Activated naive CD8-positive, alpha-beta T cell treated with anti-CD3 and anti-CD28 coated beads, Interleukin-2, amount 50 U/mL, for 24 hours (primary cell): ENCODE measurements at places on chromosomes 3 and 15.

GRCh38 chr3:8737301-8737700, 3.7 kb downstream of the CAV3 start:
- DNase-seq, result no peak

DNA sequence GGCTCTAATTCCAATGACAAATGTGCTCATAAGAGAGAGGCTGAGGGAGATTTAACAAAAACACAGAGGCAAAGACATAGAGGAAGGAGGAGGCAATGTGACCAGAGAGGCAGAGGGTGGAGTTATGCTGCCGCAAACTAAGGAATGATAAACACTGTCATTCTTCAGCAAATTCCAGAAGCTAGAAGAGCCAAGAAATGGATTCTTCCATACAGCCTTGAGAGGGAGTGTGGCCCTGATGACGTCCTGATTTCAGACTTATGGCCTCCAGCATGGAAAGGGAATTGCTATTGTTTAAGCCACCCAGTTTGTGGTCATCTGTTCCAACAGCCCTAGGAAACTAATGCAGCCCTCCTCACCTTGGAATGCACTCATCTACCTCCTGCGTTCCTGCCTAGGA, 30.5 kb downstream of the CD47 start:
- DNase-seq, result no peak

GRCh38 chr15:70091726-70092463, 5.8 kb downstream of the TLE3 start:
- no peak for DNase-seq

GRCh38 chr15:93479715-93480114, 390.7 kb upstream of the RGMA start:
- no peak for DNase-seq

GRCh38 chr3:58084788-58085543, 76.7 kb downstream of the FLNB start:
- DNase-seq, result no peak

DNA sequence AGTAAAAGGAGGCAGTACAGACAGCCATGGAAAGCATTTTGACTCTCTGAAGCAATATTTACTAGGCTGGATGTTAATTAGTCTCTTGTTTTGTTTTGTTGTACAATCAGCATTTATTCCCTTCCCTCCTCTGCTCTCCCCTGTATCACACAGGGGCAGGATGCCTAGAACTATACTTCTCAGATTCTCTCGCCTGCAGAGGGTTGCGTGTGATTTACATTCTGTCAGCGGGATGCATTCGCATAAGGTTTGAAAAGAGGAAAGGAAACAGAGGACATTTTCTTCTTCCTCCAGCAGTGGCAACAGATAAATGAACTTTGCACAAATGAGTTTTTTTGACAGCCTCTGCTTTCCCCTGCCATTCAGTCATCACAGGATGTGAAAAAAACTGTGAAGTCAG, 188.3 kb downstream of the RSL24D1 start:
- no peak for DNase-seq

DNA sequence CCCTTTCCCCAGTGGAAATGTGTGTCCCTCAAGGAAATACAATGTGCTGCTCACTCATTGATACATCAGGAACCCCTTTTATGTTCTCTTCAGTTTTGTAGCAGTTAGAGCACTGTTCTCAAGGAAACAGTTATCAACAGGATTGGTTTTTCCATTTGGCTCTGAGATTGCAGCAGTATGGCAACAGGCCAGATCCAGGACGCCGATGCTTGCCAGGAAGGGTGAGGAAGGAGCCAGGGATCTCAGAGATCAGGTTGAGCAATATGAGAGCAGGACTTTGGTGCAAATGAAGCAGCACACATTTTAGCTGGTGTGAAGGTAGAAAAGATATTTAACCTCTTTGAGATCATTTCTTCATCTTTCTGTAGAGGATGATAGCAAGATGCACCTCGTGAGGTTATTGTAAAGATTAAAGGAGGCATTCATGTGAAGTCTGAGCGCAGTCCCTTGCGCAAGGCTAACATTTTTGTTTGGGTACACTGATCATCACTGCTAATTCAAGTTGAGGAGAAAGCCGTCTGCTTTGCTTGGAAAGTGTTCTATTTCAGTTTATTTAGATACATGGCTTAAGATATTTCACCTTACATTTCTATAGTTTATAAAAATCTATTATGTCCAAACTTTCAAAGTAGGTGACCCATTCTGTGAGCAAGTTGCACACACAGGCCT, 68.5 kb downstream of the KCNH8 start:
- DNase-seq, result no peak

DNA sequence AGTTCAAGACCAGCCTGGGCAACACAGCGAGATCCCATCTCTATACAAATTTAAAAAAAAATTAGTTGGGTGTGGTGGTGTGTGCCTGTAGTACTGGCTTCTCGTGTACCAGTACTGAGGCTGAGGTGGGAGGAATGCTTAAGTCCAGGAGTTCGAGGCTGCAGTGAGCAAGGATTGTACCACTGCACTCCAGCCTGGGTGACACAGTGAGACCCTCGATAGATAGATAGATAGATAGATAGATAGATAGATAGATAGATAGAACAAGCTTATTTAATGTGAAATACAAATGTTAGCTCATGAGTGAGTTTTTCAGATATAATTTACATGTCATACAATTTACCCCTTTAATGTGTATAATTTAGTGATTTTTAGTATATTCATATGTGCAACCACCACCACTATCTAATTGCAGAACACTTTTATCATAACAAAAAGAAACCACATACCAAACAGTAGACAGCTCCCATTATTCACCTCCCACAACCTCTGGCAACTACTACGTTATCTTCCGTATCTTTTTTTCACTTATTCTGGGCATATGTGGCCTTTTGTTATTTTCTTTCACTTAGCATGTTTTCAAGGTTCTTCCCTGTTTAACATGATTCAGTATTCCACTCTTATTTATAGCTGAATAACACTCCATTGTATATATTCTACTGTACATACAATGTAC, 13.1 kb upstream of the PRRT3 start:
- DNase-seq, result no peak

DNA sequence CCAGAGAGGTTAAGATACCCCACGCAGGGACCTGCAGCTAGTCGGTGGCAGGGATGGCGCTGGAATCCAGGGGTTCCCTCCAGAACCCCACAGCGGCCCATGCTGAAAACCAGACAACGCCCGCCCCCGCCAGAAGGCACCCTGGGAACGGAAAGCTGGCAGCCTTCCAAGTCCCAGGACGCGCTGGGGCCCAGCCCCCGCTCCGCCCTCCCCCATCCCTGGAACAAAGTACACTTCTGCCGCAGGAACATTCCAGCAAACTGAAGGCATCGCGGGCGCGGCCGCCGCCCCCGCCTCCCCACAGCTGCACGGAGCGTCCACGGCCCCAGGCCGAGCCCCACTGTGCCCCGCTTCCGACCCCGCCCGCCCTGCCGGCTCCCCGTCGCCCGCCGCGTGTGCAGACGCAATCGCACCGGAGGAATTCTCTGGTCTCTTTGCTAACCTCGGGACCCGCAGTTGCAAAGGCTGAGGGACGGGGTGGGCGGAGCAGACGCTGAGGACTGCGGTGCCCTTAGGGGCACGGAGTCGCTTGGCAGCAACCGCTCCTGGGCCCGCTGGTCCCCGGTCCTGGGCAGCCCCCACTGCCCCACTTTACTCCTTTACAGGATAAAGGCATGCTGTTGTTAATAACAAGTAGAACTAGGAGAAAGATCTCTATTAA, 44.8 kb upstream of the RNU6-1 start:
- peak; percentile 61 for DNase-seq

DNA sequence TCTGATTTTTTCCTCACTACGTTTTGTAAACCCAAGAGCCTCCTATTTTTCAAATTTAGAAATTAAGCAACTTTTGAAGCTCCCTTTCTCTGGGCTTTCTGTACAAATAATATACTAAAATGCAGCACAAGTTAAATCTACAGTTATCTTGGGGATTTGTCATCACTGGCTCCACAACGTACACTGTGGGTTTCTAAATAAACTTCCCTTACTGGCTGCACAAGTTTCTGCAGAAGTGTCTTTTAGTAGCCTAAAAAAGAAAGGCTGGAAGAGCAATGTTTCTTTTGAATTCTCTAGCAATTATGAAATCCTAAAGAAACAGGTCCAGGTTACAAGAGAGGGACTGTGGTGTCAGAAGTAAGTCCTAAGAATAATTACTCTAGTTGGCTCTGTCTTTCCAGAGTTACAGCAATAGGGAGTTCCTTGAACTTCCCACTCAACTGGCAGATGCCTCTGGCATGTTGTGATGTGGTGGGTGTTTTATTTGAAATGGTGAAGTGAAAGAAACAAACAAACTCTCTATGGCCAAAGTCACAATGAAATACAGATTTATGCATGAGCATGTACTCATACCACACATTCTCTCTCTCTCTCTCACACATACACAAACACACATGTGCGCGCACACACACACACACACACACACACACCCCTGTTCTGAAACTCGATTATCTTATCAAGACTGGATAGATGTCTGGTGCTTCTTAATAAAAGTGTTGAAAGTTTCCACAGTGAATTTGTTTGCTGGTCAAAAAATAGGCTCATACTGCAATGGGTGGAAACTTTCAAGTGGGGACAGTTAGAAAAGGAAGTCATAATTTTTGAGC, 198.2 kb downstream of the SSR3 start:
- DNase-seq, result no peak

- no peak for DNase-seq
These were observed 300.5 kb downstream of the ADAMTS17 start for GRCh38 chr15:100041127-100041828.

DNA sequence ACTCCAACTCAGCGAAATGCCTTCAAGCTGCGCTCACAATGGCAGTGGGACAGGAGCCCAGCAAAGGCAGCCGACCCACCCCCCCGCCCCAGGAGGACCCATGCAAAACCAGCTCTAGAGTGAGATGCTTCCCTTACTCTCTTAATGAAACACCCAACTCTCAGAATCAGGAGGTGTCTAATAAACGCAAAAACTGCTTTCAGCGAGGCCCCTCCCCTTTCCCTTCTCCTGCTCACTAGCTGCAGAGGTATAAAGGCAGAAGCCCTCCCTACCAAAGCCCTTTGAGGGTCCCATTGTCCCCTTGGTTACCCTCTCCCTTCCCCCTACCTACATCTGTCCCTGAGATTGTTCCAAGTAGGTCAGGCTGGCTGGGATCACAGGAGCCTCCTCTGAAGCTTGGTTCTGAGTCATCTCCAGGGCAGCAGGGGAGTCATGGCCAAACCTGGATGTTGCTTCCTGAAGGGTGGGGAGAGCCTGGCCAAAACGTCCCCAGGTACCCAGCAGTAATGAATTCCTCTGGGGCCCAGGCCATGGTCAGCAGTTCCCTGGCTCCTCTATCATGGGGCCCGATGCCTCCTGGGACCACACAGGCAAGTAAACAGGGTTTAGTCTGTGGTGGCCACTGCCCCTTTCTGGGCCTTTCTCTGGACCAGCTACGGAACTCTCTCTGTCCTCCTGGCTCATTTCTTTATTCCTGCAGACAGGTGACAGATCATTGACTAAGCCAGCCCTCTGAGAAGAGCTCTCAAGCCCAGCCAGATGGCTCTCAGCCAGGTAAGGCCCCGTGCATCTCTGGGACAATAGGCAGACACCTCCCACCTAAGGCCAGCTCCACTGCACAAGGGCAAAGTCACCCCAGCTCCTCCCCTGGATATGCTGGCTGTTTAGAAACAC, 8.6 kb downstream of the KLHL25 start:
- no peak for DNase-seq

- no peak for DNase-seq
These were observed 1.9 kb downstream of the DMXL2 start for GRCh38 chr15:51620641-51621040.

- no peak for DNase-seq
These were observed 100.2 kb upstream of the CFAP20DC start for GRCh38 chr3:59150039-59150438.

DNA sequence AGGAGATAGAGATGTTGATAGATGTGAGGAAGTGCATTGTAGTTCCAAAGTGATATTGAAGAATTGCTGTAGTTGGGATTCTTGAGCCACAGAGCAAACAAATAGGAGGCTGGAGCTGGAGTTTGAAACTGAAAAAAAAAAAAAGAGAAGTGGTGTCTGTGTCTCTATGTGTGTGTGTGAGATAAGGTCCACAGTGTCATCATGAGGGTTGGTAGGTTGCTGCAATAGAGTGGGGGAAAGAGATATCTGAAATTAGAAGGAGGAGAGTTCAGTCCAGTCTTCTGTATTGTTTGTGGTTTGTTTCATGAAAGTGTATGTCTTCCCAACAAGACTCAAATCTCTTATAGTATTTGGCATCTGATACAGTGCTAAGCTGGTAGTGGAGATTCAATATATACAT, 37.3 kb upstream of the CACNA1D start:
- no peak for DNase-seq

DNA sequence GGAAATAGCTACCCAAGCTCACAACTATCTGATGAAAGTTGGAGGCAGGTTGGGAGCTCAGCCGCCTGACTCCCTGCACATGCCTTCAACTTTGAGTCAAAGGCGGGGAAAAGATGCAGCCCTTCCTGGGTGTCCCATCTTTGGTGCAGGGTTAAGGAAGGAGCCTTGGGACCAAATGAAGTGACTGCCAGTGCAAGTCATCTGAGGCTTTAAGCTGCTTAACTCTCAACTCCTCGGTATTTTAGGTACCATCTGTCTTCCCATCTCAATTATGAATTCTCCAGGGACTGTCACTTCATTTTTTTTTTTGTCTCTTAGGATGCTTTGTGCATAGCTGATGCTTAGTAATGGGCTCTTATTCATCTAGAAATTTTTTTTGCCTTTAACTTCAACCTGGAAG, 408.8 kb upstream of the C2CD4B start:
- DNase-seq, result no peak

GRCh38 chr3:99783011-99783573, 34.6 kb upstream of the CMSS1 start:
- no peak for DNase-seq

DNA sequence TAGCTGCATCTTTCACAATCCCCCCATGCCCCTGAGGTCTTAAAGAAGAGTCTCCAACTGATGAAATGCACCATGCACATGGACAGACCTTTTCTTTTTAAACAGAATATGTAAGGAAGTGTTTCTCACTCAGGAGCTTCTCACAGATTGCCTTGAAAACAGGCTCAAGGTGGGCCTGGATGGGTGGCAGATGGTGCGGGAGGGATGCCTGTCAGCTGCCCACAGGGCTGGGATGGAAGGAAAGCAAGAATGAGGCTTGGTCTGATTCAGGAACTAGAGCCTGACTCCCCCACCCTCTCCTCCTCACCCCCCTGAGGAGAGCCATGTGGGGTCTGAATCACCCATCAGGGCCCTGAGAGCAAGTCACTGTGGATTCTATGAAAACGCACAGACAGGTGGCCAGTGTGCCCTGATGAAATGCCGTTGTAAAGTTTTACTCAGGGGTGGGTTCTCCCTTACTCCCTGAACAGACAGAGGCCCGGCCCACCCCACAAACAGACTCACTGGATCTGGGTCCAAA, 67.2 kb downstream of the UMPS start:
- no peak for DNase-seq
